ENCODE measurements at places on chromosomes 1 and 21.

- DNase-seq, result no peak
Observed at GRCh38 chr1:153532181-153532580, 3.6 kb downstream of the S100A6 start.

GRCh38 chr1:17186216-17186909 lies 18.6 kb upstream of the PADI1 start:
- DNase-seq, result no peak

DNA sequence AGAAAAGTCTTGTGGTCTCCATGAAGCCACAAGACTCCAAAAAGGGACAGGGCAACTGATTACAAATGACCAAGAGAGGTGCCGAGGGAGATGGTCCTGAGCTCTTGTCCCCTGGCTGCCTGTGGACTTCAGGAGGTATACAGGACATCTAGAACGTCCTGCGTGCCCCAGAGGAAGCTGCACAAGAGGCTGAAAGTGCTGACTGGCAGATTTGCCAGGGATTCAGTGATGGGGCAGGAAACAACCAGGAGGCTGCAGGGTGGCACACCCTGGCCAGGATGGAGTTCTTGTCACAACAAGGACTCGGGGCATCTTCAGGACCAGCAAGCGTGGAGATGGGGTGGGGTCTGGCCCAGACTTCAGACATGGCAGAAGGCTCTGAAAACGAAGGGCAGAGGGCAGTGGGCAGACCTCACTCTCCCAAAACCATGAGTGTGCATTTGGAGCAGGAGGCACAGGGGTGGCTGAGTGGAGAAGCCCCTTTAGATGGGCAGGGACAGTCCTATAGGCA lies 13.4 kb upstream of the PKP1 start:
- DNase-seq, result no peak

DNA sequence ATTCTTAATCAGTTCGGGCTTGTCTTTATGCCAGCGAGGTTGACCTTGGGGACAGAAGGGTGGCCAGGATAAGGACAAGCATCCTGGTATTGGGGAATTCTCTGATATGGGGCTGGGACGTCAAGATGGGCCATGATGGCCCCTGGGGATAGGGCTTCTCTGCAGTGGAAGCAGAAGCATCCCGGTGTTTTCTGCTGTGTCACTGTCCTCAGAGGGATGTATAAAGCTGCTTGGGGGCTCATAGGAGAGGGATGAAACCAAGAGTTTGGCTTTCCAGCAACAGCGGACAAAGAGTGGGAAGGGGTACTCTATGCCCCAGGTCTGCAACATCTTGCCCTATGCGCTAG lies 1.4 kb upstream of the ATP1B1 start:
- DNase-seq, result no peak

DNA sequence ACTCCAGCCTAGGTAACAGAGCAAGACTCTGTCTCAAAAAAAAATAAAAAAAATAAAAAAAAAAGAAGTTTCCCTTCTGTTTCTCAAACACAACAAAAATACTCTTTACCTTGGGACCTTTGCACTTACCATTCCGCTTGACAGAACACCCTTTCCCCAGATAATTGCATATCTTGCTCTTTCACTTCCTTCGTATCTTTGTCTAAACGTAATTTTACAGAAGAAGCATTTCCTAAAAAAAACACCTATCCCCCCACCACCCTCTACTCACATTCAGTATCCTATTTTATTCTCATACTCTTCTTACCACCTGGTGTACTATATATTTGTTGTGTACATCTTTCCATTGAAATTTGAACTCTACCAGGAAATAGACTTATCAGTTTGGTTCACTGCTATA lies 32.7 kb downstream of the ASH1L start:
- DNase-seq, result no peak

DNA sequence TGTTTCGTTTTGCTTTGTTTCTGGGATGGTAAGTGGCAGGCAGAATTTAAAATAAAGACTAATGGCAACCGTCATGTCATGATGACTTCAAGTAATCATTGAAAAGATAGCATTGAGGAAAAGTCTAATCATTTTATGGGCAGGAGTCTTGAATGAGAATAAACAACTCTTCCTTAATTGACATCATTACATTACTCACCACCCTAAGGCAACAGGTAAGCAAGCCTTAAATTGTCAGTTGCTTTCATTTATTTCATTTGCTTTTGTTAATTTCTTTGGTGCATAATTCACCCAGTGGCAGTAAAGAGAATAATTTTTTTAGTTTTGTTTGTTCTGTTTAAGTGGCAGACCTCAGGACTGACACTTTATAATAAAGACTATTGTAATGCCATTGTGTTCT lies 669.0 kb downstream of the RWDD3 start:
- DNase-seq, result no peak

GRCh38 chr1:152786077-152786476 lies at the start of gene LCE1E:
LCE1E (plus strand) TSS chr1:152786257; CDS start chr1:152787300, 1,043 bp downstream.
- no peak for DNase-seq

DNA sequence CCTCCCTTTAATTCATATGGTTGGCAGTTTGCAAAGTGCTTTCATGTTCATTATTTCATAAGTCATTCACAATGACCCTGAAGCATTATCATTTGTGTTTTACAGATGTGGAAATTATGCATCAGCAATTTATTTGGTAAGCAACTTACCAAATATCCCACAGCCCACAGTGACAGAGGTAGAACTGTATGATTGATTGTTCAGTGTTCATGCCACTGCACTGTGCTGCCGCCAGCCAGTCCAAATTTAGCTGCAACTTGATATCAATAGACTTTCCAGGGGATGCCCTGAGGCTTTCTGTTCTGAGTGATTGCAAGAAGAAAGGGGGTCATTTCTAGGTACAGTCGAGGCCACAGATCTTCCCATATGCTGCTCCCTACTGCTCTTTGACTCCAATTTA lies 380.3 kb downstream of the PLPP3 start:
- no peak for DNase-seq

DNA sequence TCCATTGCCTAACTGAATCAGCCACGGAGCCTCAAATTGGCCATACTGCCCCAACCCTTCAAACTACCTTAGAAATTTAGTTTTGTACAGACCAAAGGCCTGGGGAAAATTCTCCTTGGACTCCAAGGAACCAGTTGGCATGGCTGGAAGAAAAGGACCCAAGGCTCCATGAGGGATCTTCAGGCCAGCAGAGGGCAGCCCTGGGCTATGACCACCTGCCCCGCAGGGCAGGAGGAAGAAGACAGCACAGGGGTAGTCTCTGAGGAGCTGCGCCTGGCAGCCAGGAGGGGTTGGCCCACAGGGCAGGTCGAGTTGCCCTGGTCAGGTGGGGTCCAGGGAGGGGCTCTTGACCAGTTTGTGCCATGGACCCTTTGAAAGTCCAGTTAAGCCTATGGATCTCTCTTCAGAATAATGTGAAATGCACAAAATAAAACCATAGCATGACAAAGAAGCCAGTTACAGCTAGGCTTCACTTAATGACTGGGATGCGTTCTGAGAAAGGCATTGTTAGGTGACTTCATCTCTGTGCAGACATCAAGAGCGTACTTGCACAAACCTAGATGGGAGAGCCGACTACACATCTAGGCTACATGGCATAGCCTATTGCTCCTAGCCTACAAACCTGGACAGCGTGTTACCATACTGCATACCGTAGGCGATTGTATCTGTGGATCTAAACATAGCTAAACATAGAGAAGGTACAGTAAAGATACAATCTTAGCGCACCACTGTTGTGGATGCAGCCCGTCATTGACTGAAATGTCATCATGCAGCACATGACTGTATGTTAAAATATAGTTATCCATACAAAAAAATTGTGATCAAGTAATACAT lies 26.1 kb downstream of the CACNA1S start:
- no peak for DNase-seq

DNA sequence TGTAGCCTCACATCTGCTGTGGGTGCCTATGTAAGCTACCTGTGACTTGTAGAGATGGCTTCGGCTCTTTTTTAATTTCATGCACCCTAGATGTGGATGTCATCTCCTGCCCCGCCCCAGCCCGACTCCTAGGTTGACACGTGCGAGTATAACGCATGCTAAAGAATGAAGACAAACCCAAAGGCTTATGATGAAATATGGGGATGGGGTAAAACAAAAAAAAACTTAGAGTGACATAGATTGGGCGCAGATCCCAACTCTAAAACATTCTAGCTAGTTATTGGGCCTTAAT lies 613 bp upstream of the ERO1B start:
- DNase-seq, result no peak

GRCh38 chr1:66788231-66788939 lies 12.7 kb downstream of the INSL5 start:
- DNase-seq, result no peak

- DNase-seq, result no peak
Observed at GRCh38 chr1:232837087-232837486, 31.9 kb downstream of the MAP10 start.

- DNase-seq, result no peak
Observed at GRCh38 chr1:177620636-177621190, 349.1 kb downstream of the SEC16B start.

DNA sequence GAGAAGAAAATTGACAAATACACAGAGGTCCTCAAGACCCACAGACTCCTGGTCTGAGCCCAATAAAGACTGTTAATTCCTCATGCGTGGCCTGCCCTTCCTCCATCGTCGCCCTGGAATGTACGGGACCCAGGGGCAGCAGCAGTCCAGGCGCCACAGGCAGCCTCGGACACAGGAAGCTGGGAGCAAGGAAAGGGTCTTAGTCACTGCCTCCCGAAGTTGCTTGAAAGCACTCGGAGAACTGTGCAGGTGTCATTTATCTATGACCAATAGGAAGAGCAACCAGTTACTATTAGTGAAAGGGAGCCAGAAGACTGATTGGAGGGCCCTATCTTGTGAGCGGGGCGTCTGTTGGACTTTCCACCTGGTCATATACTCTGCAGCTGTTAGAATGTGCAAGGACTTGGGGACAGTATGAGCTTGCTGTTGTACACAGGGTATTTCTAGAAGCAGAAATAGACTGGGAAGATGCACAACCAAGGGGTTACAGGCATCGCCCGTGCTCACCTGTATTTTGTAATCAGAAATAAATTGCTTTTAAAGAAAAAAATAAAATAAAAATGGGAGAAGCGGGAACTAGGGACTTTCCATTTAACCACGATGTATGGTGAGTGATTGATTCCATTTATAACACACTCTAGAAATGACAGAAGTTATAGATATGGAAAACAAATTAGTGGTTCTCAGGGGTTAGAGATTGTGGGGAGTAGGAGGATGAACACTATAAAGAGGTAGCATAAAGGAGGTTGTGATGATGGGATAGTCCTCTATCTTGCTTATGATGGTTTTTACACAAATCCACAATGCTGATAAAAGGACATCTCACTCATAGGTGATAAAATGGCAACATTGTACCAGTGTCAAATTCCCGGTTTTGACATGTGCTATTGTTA lies 244.7 kb downstream of the MRPL39 start:
- no peak for DNase-seq

- DNase-seq, result peak; percentile 19
Observed at GRCh38 chr1:209823143-209824041, 4.4 kb upstream of the UTP25 start.

- no peak for DNase-seq
Observed at GRCh38 chr1:27773826-27774445, 917 bp downstream of the STX12 start.

DNA sequence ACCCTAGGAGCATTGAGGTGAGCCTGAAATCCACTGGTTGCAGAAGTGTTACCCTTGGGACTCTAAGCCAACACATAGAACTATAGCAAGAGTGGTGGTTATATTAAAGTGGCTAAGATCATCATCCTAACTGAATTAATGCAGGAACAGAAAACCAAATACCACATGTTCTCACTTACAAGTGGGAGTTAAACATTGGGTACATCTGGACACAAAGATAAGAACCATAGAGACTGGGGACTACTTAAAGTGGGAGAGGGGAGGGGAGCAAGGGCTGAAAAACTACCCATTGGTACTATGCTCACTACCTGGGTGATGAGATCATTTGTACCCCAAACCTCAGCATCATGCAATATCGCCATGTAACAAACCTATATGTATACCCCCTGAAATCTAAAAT lies 100.0 kb downstream of the SLC25A24 start:
- DNase-seq, result no peak

DNA sequence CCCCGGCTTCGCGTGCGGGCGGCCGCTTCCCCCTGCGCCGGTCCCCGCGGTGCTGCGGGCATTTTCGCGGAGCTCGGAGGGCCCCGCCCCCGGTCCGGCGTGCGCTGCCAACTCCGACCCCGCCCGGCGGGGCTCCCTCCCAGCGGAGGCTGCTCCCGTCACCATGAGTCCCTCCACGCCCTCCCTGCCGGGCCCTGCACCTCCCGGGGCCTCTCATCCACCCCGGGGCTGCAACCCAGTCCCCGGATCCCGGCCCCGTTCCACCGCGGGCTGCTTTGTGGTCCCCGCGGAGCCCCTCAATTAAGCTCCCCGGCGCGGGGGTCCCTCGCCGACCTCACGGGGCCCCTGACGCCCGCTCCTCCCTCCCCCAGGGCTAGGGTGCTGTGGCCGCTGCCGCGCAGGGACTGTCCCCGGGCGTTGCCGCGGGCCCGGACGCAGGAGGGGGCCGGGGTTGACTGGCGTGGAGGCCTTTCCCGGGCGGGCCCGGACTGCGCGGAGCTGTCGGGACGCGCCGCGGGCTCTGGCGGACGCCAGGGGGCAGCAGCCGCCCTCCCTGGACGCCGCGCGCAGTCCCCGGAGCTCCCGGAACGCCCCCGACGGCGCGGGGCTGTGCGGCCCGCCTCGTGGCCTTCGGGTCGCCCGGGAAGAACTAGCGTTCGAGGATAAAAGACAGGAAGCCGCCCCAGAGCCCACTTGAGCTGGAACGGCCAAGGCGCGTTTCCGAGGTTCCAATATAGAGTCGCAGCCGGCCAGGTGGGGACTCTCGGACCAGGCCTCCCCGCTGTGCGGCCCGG lies 159.2 kb downstream of the RUNX1 start:
- DNase-seq, result peak; percentile 34

- DNase-seq, result no peak
Observed at GRCh38 chr1:2984399-2985061, 36.7 kb upstream of the ACTRT2 start.

DNA sequence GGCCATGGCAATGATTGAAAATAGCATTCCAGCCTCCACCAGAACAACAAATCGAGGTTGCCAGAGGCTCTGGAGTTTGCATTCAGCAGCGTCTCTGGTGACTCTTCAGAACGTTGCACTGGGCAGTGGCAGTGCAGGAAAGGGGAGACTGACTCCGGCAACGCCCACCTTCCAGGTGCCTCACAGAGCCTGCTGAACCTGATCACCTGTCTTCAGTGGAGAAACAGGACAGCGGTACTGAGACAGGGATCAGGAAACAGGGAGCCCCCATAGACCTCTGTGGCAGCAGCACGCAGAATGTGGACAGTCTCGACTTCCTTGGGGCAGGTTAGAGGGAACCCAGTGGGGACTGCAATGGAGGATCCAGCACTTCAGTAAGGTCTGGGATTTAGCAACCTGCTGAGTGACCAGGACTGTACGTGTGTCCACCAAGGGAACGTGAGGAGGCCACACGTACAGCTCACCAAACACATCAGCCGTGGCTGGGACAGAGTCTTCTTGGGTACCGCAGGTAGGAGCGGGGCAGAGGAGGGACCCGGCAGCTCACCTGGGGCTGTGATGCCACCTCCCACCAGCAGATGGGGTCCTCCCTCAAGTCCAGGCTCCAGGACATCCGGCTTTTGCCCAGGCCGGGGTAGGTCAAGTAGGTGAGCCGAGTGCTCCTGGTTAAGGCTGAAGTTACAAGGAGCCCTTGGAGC lies 128.6 kb downstream of the PRDM2 start:
- DNase-seq, result peak; percentile 18

Measured in NCI-H748 treated with DMSO at 0.1 percent for 48 hours (cell line).